ENCODE measurements at places on chromosomes 1 and 21. TPM values are rescaled to one million over a fixed set of nuclear protein-coding genes. Genes with fewer than 3 reads are reported as not detected.

- DNase-seq, result no peak
These were observed 10.7 kb downstream of the DUSP23 start for GRCh38 chr1:159791461-159791860.

DNA sequence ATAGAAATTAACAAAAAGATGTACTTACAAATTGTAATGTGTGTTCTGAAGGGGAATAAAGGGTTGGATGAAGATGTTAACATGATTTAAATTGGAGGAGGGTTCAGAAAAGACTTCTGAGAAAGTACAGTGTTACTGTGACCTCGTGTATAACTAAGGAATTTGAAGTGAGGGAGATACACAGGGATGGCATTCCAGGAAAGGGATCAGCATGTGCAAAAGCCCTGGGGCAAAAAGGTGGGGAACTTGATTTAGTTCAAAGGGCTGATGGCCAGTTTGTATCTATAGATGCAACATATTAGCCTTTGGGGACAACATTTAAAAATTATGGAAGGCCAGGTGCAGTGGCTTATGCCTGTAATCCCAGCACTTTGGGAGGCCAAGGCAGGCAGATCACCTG lies 33.3 kb upstream of the DEGS1 start:
- DNase-seq, result no peak

GRCh38 chr1:218473522-218473921 lies 128.4 kb downstream of the TGFB2 start:
- no peak for DNase-seq

CKS1B gene
- 251 TPM for total RNA-seq

OR2L5 gene
- 0.16 TPM for total RNA-seq

BMP8A gene
- total RNA-seq, result 0.38 TPM

CLDN19 gene
- total RNA-seq, result not detected

TTC22 gene
- total RNA-seq, result 15.3 TPM

Measured in activated T-cell treated with anti-CD3 and anti-CD28 coated beads, Interleukin-2, amount 50 U/mL, for 72 hours (primary cell).